ENCODE measurements at places on chromosomes 5 and 9.

DNA sequence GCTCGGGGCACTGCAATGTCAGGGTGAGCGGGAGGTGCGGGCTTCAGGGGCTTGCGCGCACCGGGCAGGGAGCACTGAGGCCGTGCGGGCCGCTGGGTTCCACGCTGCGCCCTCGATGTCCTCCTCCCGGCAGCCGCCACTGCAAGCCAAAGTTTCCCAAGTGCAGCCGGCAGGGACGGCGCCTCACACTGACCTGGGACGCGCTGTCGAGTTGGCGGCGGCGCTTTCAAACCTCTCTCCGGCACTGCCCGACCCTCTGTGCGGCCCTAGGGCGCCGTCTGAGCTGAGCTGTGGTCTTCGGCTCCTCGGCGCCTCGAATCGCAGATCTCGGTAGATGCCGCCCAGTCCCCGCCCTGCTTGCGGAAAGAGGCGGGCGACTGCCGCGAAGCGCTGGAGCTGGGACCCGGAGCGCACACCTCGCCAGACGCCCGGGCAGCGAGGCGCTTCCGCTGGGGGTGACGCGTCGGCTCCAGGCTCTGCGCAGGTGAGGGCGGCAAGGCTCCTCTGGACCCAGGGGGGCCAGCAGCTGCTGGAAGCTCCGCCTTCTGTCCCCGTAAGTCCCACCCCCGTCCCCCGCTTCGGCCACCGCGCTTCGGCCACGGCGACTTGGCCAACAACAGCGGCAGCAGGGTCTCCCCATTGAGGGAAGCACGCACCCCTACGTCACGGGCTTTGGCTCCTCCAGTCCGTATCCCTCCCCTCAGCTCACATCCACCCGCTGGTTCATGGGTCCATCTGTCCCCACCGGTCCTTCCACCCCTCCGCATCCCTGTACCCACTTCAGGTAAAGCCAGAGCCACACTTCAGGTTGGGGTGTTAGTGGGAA, at the start of gene ANKRD34B:
ANKRD34B (minus strand) TSS at position 320 of the 826 bp plus-strand sequence. CDS start 10,261 bp downstream, outside the sequence.
- DNase-seq: peak; percentile 24

GRCh38 chr5:180494510-180495181, 467 bp downstream of the CNOT6 start:
- DNase-seq: peak; percentile 18

DNA sequence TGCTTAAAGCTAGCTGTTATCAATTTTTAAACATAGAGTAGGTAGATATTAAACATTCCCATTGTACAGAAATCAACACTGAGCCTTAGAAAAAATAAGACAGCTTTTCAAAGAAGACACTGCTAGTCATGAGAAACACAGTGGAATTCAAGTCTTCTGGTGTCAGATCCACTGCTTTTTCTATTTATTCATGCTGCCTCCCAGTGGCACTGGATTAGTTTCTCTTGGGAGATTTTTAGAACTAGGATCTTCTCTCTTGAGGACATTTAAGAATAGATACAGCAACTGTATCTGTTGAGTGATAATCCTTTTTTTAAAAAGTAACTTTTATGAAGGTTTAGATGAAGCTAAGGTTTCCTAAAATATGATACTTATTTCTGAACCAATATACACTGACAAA, 1635.4 kb upstream of the C9orf72 start:
- DNase-seq: no peak

GRCh38 chr9:27801545-27801944, 228.3 kb upstream of the C9orf72 start:
- no peak for DNase-seq

DNA sequence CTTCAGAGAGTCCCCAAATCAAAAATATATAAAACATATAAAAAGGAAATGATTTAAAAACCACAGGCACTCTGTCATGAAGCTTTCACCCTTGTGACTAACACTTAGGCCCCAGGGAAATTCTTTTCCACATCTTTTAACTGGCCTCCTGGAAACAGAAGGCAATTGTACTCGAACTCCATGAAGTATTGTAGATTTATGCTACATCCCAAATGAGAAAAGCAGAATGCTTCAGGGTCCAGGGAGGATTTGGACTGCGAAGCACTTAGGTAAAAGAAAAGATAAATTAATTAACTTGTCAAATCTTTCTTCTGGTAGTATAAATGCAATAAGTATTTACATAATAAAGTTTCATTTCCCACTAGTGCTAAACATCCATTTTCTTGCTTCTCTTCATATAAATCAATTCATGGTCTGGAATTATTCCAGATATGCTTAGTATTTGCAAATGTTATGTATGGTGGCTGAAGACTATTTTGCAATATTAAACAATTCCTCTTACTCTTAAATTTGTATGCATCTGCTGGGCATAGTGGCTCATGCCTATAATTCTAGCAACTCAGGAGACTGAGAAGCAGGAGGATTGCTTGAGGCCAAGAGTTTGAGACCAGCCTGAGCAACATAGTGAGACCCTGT, 64.9 kb upstream of the ELL2 start:
- DNase-seq: peak; percentile 83

DNA sequence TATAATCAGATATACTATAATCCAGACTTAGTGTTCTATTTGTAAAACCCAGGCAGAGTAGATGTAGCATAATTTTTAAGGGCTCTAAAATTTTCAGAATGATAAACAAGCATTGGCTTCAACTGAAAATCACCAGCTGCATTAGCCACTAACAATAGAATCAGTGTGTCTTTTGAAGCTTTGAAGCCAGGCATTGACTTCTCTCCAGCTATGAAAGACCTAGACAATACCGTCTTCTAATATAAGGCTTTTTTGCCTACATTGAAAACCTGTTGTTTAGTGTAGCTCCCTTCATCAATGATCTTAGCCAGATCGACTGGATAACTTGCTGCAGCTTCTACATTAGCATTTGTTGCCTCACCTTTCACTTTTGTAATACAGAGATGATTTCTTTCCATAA, 1877.3 kb upstream of the ACO1 start:
- DNase-seq: no peak

DNA sequence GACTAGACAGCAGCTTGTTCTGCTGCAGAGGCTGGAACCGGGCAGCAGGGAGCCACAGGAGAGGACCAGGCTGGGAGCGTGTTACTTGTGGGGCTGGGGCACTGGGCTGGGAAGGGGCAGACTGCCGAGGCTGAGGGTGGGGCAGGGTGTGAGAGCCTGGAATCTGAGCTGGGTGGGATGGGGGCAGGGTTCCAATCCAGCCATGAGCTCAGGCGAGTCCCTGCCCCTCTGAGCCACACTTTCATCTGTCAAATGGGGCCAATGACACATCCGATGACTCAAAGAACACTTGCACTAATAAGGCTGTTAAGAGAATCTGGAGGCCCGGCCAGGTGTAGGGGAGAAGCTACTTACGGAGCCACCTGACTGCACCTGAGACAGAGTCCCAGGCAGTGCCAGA, 18.7 kb upstream of the WDR38 start:
- peak; percentile 89 for DNase-seq

DNA sequence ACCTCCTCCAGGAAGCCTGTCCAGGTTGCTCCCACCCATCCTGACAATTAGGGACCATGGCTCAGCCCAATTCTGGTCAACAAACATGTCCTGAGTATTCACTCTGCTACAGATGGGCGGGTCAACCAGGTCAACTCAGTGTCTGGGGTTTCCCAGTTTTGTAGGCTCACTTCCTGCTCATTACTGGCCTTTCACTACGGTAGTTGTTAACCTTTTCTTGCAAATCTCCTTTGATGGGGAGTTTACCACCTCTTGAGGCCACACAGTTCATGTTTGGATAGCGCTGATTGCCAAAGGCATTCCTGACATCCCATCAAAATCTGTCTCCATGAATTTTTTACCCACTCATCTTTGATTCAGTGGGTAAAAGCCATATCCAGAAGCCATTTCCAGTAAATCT, 13.8 kb downstream of the TMEM8B start:
- no peak for DNase-seq

DNA sequence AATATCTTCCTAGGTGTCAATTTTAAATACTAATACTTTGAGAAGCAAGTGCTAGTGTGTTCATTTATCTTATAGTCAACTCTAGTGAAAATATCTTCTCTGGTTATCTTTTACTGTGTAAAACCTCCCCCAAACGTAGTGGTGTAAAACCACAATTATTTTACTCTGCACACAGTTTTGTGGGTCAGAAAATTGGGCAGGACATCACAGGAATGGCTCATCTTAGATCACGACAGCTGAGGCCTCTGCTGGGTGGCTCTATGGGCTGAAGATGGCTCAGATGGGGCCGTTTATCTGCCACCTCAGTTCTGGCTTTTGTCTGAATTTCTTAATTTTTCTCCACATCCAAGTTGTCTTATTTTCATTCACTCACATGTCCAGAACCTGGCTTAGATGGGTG, 457.2 kb upstream of the ACTBL2 start:
- DNase-seq: peak; percentile 5

DNA sequence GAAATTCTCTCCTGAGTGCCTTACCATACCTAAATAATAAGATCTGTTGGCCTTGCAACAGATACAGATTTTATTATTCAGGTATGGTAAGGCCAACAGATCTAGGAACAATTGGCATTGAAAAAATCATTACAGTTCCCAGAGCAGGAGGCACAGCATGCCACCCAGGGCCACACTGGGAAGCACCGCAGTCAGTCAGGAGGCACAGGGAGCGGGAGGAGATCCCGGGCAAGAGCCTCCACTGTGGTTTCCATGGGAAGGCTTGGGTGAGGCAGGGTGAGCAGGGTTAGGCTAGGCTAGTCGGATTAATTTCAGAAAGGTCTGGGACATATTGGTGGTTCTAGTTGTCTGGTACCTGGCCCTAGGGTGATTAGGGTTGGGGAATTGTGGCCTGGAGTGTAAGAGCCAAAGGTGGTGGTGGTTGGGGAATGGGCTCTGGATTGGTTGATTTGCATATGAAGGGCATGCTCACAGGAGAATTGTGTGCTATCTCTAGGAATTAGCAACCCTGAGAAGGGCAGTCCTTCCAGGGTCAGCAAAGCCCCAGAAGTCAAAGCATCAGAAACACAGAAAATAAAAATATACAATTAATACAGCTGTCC, 111.4 kb downstream of the PDE8B start:
- no peak for DNase-seq

DNA sequence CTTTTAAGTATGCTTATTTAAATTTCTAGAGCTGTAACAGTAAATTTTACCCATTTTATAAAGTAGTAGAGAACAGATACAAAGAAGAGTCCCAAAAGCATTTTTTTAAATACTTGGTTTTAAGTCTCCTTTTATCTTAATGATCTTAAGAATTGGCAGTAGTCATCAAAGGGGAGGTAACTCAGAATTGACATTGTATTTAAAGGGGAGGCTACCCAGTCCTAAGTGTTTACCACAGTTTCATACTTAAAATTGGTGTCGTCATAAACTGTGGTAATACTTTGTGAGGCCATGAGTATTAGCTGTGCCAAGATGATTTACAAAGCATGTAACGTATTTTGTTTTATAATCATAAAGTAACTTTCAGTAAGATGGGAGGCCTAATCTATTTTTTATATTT, 14.8 kb downstream of the SLC25A46 start:
- no peak for DNase-seq

GRCh38 chr5:24226479-24226878, 418.3 kb downstream of the CDH10 start:
- DNase-seq: peak; percentile 4

GRCh38 chr5:102975045-102975444, 144.9 kb downstream of the GIN1 start:
- DNase-seq: peak; percentile 17

DNA sequence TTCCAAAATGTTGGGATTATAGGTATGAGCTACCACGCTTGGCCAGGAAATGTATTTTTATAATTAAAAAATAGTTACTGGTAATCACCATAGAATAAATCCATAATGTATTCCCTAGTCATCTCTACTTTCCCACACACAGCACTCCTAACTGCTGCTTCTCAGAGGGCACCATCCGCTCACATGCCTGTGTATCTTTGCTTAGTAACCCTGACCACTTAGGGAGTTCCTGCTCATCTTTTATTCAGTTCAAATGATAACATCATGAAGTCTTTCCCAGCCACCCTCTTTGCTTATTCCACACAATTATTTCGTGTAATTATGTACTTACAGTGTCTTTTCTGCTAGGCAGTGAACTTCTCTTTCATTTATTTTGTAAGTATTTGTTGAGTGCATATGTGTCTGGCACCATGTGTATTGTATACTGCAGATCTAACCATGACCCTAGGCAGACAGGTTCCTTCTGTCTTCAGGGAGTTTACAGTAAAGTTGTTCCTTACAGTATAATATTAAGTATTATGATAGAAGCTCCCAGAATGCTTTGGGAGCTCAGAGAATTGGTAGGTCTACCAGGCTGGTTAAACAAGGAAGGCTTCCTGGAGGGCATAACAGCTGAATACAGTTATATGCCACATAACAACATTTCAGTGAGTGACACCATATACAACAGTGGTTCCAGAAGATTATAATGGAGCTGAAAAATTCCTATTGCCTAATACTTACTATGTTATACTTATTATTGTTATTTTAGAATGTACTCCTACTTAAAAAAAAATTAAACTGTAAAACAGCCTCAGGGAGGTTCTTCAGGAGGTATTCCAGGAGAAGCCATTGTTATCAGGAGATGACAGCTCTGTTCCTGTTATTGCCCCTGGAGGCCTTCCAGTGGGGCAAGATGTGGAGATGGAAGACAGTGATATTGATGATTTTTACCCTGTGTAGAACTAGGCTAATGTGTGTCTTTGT, 39.2 kb downstream of the DCAF10 start:
- peak; percentile 17 for DNase-seq

- DNase-seq: no peak
Observed at GRCh38 chr5:997001-997474, 11.6 kb upstream of the NKD2 start.

Measured in fibroblast of lung (primary cell).